CD8-positive, alpha-beta memory T cell (primary cell): ENCODE measurements at places on chromosomes 7 and 10. TPM values are rescaled to one million over a fixed set of nuclear protein-coding genes. Genes with fewer than 3 reads are reported as not detected.

DNA sequence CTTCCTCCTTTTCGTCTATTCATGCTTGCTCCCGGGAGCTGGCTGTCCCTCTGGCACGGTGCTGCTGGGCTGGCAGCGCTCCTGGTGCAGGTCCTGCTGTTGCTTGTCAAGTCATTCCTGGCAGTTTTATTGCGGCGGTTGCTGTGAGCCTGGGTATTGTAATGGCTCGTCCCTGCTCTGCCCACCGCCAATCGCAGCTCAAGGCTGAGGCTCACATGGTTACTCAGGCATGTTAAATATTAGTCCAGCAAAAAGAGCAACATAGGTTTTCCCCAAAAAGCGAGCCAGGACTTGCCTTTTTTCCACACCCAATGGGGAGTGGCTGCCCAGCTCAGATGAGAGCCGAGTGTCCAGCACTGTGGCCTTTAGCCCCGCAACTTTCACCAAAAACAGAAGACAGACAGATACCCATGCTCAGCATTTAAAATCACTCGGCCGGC lies 492.9 kb upstream of the FOXK1 start:
- no peak for DNase-seq

- no peak for DNase-seq
Observed at GRCh38 chr7:54615537-54615936, 73.4 kb downstream of the VSTM2A start.

- DNase-seq: no peak
Observed at GRCh38 chr10:96338279-96338925, 20.4 kb downstream of the OPALIN start.

- no peak for DNase-seq
Observed at GRCh38 chr7:27107391-27108381, 5.2 kb upstream of the HOXA2 start.

GRCh38 chr7:108908456-108908855 lies 338.8 kb downstream of the DNAJB9 start:
- no peak for DNase-seq

GRCh38 chr7:122628651-122629411 lies 70.1 kb downstream of the RNF133 start:
- DNase-seq: no peak

- no peak for DNase-seq
Observed at GRCh38 chr10:110859206-110859972, 12.3 kb upstream of the PDCD4 start.

GRCh38 chr7:45701701-45702510 lies 127.7 kb downstream of the ADCY1 start:
- no peak for DNase-seq

GRCh38 chr10:52939894-52940293 lies 167.3 kb upstream of the MBL2 start:
- DNase-seq: no peak

DNA sequence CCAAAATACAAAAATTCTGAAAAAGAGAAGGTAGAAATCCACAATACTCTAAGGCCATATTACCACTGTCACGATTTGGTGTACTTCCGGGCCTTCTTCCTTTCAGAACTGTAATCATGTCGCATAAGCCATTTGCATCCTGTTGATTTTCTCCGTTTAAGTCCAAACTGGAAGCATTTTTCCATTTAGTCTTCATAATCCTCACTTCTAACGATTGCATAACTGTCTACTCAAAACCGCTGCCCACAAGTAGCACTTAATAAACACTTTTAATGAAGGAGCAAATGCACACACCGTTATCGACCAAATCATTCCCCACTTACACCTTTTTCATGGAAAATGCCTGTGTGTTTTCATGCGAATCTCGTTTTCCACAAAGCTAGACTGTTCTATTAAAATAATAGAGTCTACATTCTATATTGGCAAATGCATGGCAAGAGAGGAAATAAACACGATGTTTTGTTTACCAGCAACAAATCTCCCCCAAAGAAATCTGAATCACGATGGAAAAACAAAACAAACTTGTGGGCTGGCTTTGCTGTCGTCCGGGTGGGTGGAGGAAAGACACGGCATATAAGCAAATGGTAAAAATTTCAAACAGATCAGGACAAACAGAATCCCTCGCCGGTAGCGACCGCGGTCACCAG lies 1.0 kb downstream of the ATE1 start:
- no peak for DNase-seq

- DNase-seq: peak; percentile 82
Observed at GRCh38 chr10:103678178-103678526, 177.2 kb downstream of the SH3PXD2A start.

Gene DYDC2
- polyA plus RNA-seq: not detected

Gene LIPK
- polyA plus RNA-seq: not detected

Gene ELOVL3
- not detected for polyA plus RNA-seq

Gene SPDYE1
- 0.25 TPM for polyA plus RNA-seq

Gene ASAH2B
- polyA plus RNA-seq: 1.9 TPM

Gene CCDC136
- 2.6 TPM for polyA plus RNA-seq
